Psoas muscle (tissue), 8 donors: ENCODE measurements at places on chromosomes 6 and 20. TPM values are rescaled to one million over a fixed set of nuclear protein-coding genes. Genes with fewer than 3 reads are reported as not detected.

PPIL6 gene
- total RNA-seq = 2.0 TPM

PREX1 gene
- total RNA-seq = 8.3 TPM

CLIC5 gene
- total RNA-seq = 197 TPM

- H3K27me3 ChIP-seq = no peaks in the 10 kb centered on the region
- no peaks in the 10 kb centered on the region for H3K36me3 ChIP-seq
- peaks cover 7% of the 10 kb centered on the region for H3K4me1 ChIP-seq
- H3K4me3 ChIP-seq = peak overlapping the region; percentile 67
- no peak for DNase-seq
These were observed 16.2 kb downstream of the HMGN4 start for GRCh38 chr6:26554447-26554696.

- DNase-seq = peak; percentile 86
- H3K4me1 ChIP-seq = peaks cover 38% of the 10 kb centered on the region
- H3K36me3 ChIP-seq = peaks cover 70% of the 10 kb centered on the region
- peak overlapping the region; percentile 17 for H3K4me3 ChIP-seq
- H3K27me3 ChIP-seq = no peaks in the 10 kb centered on the region
These were observed 6.2 kb downstream of the TMEM242 start for GRCh38 chr6:157316871-157317814.

CASS4 gene
- total RNA-seq = 0.29 TPM

GRCh38 chr6:7042056-7042653 lies 65.6 kb upstream of the RREB1 start:
- peaks cover 22% of the 10 kb centered on the region for H3K4me1 ChIP-seq
- H3K4me3 ChIP-seq = no peak overlapping the region
- no peaks in the 10 kb centered on the region for H3K27me3 ChIP-seq
- H3K36me3 ChIP-seq = no peaks in the 10 kb centered on the region

DNA sequence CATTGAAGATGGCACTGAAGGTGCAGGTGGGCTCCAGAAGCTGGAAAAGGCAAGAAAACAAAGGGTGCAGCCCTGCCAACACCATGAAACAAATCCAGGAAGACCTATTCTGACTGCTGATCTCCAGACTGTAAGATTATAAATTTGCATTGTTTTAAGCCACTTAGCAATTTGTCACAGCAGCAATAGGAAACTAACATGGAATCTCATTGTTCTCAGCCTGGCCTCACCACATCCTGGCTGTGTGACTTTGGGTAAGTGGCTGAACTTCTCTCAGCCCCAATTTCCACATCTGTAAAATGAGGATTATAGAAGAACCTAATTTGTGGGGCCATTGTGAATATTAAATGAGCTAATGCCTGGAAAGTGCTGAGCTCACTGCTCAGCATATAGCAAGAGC lies 160.4 kb upstream of the MAFB start:
- no peak overlapping the region for H3K4me3 ChIP-seq
- no peak for DNase-seq
- no peaks in the 10 kb centered on the region for H3K27me3 ChIP-seq
- H3K4me1 ChIP-seq = no peaks in the 10 kb centered on the region
- no peaks in the 10 kb centered on the region for H3K36me3 ChIP-seq
- H3K27ac ChIP-seq = no peak overlapping the region

DNA sequence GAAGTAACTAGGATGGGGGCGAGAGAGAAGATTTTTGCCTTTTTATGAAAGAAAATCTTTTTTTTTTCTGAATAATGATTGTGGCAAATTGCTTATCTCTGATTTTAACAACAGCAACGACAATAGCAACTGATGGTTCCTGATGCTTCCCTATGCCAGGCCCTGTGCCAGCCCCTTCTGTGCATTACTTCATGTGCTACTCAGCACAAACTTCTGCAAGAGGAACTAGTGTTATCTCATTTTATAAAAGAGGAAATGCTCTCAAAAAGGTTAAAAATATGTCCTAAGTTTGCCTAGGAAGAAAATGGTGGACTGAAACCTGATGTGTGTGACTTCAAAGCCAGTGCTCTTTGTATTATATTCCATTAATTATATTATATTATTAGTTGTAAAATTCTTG lies 74.0 kb upstream of the RALGAPA2 start:
- no peak for DNase-seq
- H3K4me3 ChIP-seq = no peak overlapping the region
- no peak overlapping the region for H3K27ac ChIP-seq
- H3K27me3 ChIP-seq = no peaks in the 10 kb centered on the region
- H3K4me1 ChIP-seq = peaks cover 24% of the 10 kb centered on the region
- no peaks in the 10 kb centered on the region for H3K36me3 ChIP-seq

DNA sequence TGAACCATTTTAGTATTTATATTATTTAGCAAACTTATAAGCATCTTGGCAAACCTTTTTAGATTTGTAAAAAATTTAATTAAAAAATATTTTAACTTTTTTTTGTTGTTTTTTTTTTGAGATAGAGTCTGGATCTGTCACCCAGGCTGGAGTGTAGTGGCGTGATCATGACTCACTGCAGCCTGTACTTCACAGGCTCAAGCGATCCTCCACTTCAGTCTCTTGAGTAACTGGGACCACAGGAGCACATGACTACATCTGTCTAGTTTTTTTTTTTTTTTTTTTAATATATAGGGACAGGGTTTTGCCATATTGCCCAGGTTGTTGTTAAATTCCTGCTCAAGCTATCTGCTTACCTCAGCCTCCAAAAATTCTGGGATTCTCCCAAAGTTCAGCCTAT lies 161.1 kb downstream of the EYS start:
- H3K36me3 ChIP-seq = no peaks in the 10 kb centered on the region
- H3K27ac ChIP-seq = no peak overlapping the region
- DNase-seq = no peak
- no peaks in the 10 kb centered on the region for H3K27me3 ChIP-seq
- H3K4me1 ChIP-seq = no peaks in the 10 kb centered on the region
- no peak overlapping the region for H3K4me3 ChIP-seq

KIF6 gene
- total RNA-seq = not detected

TGM6 gene
- not detected for total RNA-seq

GRCh38 chr6:37137201-37138090 lies 32.5 kb upstream of the PIM1 start:
- DNase-seq = no peak
- H3K36me3 ChIP-seq = no peaks in the 10 kb centered on the region
- peaks cover 40% of the 10 kb centered on the region for H3K4me1 ChIP-seq
- H3K27me3 ChIP-seq = no peaks in the 10 kb centered on the region
- no peak overlapping the region for H3K4me3 ChIP-seq

DNA sequence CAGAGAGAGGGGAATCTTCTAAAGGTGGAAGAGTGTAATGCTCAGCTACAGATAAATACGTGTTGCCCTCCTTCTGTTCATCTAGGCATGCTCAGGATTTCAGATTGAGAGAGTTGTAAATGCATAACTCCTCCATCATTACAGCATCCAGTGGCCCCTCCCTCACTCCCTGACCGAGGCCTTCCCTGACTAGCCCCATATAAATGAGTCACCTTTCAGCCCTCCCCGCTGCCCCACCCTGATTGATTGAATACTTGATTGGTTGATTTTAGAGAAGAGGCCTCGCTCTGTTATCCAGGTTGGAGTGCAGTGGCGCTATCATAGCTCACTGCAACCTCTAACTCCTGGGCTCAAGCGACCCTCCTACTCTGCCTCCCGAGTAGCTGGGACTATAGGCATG lies 193.7 kb downstream of the EYA2 start:
- no peak for DNase-seq
- H3K27me3 ChIP-seq = no peaks in the 10 kb centered on the region

- H3K4me3 ChIP-seq = no peak overlapping the region
- no peaks in the 10 kb centered on the region for H3K27me3 ChIP-seq
- peaks cover 19% of the 10 kb centered on the region for H3K4me1 ChIP-seq
- no peak for DNase-seq
- no peak overlapping the region for H3K27ac ChIP-seq
These were observed 27.0 kb downstream of the CBFA2T2 start for GRCh38 chr20:33516882-33517281.

DNA sequence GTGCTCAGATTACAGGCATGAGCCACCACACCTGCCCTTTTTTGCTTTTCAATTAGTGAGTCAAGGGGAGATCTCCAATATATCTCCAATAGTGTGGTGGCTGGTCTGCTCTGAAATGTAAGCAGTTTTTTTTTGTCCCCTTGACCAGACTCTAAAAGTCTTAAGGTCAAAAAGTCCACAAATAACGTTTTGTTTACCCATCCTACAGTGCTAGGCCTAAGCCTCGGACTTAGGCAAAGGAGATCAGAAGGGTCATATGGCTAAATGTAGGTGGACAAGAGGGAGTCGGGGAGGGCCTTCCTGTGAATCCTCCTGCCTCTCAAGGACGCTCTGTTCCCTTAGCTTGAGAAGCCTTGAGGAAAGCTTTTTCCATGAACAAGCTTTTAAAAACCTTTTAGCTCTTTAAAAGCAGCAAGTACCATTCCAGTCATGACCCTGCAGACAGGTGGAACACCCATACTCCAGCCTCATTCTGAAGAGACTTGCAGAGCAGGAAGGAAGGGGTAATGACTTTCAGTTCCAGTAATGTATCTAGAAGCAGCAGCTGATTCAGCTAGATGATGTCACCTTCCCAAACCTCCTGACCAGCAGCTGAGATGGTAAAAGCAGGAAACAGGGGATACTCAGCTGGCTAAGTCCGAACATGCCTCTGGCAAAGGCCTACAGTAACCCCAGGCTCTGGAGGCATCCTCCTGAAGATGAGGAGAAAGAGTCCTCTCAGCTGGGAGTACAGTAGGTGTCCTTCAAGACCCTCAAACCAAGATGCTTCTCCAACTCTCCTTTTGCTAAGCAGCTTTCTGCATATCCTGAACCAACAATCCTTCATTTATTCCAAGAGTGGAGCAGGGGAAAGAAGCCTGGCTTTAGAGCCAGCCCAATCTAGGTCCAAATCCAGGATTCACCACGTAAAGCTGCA lies 23.6 kb downstream of the BCL2L1 start:
- H3K36me3 ChIP-seq = peaks cover 5% of the 10 kb centered on the region
- peak; percentile 54 for DNase-seq
- H3K27me3 ChIP-seq = no peaks in the 10 kb centered on the region
- H3K4me1 ChIP-seq = peaks cover 85% of the 10 kb centered on the region

DNA sequence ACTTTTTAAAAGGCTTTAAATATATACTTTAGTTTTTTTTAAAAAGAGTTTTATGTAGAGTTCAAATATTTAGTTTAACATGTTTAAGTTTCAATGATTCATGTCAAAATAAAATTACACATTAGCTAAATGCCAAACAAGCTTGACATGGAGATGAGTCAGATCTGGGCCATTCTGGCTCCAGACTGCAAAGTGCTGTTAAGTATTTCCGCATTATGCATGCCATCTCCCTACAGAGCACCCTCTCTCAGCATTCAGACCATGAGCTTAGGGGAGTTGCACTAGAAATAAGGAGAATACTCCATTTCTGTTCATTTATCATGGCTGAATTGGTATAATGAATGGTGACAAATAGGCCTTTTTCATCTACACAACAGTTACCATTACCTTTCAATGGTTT lies 21.5 kb upstream of the HS3ST5 start:
- DNase-seq = no peak
- no peak overlapping the region for H3K27ac ChIP-seq
- no peaks in the 10 kb centered on the region for H3K4me1 ChIP-seq

DNA sequence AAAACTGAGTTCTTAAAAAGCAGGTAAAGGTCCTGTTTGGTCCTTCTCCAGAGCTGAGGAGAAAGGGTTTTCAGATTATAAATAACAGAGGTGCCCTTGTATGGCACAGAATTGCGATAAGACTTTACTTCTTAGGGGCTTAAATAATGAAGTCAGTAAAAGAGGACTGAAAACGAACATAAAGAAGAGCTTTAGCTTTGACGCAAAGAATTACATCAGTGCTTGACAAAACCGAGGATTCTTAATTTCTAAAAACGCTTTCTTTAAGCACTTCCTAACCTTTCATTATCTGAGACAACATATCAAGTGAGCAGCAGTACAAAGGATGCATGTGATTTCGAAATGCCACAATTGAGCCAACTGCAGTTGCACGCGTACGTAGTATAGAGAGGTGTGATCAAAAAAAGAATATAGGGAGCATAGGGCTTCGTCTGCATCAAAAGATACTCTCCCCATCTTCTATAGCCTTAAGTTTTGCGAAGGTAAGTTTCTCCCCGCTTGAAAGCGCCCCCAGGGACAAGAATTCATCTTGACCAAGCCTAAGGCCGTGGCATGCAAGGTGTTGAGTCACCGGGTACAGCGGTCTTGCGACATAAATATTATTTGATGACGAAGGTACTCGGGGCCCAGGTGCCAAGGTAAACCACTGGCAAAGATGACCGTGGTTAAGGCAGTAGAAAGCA lies 778 bp upstream of the LOC128125822 start:
- peak overlapping the region; percentile 95 for H3K4me3 ChIP-seq
- H3K36me3 ChIP-seq = peaks cover 4% of the 10 kb centered on the region
- H3K27ac ChIP-seq = peak overlapping the region; percentile 99
- peak; percentile 81 for DNase-seq

LY6G5C gene
- 2.5 TPM for total RNA-seq

- peaks cover 41% of the 10 kb centered on the region for H3K4me1 ChIP-seq
- no peaks in the 10 kb centered on the region for H3K36me3 ChIP-seq
- peak; percentile 88 for DNase-seq
- peak overlapping the region; percentile 93 for H3K27ac ChIP-seq
- H3K4me3 ChIP-seq = peak overlapping the region; percentile 78
These were observed 482 bp downstream of the DDR1 start for GRCh38 chr6:30884521-30885480.

- H3K4me3 ChIP-seq = no peak overlapping the region
- no peaks in the 10 kb centered on the region for H3K36me3 ChIP-seq
- DNase-seq = no peak
- H3K4me1 ChIP-seq = peaks cover 26% of the 10 kb centered on the region
These were observed 111.8 kb downstream of the PSMB1 start for GRCh38 chr6:170441316-170441715.

DNA sequence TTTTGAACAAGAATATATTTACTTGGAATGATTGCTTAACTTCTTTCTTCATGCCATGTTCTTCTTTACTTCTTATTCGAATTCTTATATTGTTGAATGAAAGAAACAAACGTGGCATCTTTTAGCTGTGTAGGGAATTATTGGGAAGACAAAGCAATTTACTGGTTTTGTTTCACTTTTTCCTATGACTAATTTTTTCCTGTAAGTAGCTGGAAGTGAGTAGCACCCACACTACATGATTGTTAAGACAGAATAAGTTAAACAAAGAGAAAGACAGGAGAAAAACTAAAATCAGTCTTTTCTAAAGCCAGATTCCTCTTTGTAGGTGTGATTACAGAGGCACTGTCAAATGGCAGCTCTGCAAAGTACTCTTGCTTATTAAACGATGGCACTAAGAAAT lies 593.4 kb downstream of the EYS start:
- no peaks in the 10 kb centered on the region for H3K4me1 ChIP-seq
- H3K27ac ChIP-seq = no peak overlapping the region
- DNase-seq = no peak
- H3K36me3 ChIP-seq = no peaks in the 10 kb centered on the region
- no peak overlapping the region for H3K4me3 ChIP-seq

GRCh38 chr20:62702895-62703852 lies 5.5 kb upstream of the NTSR1 start:
- H3K4me3 ChIP-seq = no peak overlapping the region
- DNase-seq = no peak
- H3K27me3 ChIP-seq = peaks cover under 1% of the 10 kb centered on the region
- H3K27ac ChIP-seq = no peak overlapping the region
- no peaks in the 10 kb centered on the region for H3K36me3 ChIP-seq
- no peaks in the 10 kb centered on the region for H3K4me1 ChIP-seq

CST2 gene
- not detected for total RNA-seq
